MCF 10A (cell line): ENCODE measurements at places on chromosomes 13 and 19. TPM values are rescaled to one million over a fixed set of nuclear protein-coding genes. Genes with fewer than 3 reads are reported as not detected.

The SLC25A41 gene
- not detected in 2 replicates for total RNA-seq

The DCT gene
- total RNA-seq = 0.07 TPM in 1 of 2 replicates, not detected in the other

DNA sequence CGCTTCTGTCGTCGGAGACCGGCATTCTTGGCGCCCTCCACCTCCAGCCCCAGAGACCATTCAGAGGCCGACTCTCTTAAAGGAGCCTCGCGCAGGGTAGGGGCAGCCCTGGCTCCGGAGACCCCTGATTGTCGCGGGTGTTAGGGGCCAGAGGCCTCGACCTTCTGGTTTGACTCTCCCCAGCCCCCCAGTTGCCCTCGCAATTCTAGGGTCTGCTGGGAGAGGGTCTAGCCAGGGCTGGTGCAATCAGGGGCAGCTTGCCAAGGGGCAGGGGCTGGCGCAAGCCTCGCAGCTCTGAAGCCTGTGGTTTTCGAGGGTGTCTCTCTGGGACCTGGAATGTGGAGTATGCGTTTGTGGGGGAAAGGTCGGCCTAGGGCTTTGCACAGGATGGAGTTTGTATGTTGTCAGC lies 1.6 kb upstream of the SLC7A10 start:
- DNase-seq = no peak

DNA sequence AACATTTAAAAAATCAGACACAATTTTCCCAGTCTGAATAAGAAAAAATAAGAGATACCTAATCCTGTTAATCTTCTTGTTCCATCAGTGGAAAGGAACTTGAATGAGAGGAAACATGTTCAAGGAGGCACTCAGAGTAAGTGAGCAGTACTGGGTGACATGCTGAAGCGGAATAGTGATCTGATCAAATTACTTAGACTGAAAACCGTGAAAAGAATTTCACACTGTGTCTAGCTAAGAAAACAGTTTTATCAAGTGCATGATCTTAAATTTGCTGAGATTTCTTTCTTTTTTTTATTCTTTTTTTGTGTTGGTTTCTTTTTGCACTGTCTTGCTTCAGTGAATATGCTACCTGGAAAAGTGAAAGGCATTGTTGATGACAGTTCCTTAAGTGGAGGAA lies 249.5 kb upstream of the SLC10A2 start:
- no peak for DNase-seq

DNA sequence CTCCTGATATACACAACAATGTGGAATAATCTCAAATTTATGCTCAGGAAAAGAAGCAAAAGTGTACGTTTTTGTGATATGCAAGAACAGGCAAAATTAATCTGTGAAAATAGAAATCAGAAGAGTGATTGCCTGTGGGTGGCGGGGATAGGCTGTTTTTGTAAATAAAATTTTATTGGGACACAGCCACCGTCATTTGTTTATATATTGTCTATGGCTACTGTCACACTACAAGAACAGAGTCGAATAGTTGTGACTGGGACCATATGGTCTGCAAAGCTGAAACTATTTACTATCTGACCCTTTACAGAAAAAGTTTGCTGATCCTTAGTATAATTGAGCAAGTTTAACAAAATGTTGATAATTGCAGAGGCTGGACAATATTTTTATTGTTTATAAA lies 269.5 kb upstream of the HTR2A start:
- DNase-seq = no peak

The ZNF575 gene
- 0.81 and 1.1 TPM in 2 replicates for total RNA-seq

DNA sequence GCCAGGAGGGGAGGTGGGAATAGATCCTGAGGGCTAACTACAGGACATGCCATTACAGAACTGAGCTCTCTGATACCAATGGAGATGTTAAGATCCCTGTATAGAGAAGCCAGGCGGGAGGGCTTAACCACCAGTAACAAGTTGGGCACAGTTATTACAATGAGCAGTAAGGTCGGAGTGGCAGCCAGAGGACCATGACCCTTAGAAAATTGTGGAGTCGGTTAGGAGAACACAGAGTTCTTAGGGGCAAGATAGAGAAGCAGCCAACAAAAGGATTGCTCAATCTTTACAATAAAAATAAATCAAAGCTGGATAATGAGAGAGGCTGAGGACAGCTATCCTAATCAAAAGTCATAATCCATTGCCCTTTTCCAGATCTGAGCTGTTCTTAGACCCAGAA lies 10.4 kb downstream of the CPB2 start:
- DNase-seq = no peak

The ZNF28 gene
- total RNA-seq = 13.2 and 15.6 TPM in 2 replicates

- peak; percentile 54 for DNase-seq
These were observed 25.0 kb downstream of the ERCC5 start for GRCh38 chr13:102870677-102871415.

GRCh38 chr13:51681037-51681678 lies 96.9 kb downstream of the WDFY2 start:
- peak; percentile 78 for DNase-seq

- DNase-seq = peak; percentile 86
These were observed 59.6 kb downstream of the WDFY2 start for GRCh38 chr13:51643882-51644281.

GRCh38 chr13:59641817-59642216 lies 521.9 kb downstream of the DIAPH3 start:
- no peak for DNase-seq

GRCh38 chr13:26946684-26947343 lies 186.2 kb upstream of the GPR12 start:
- DNase-seq = peak; percentile 59

GRCh38 chr13:43122791-43123190 lies 99.4 kb downstream of the DNAJC15 start:
- no peak for DNase-seq
